ENCODE measurements at places on chromosomes 16 and 17. TPM values are rescaled to one million over a fixed set of nuclear protein-coding genes. Genes with fewer than 3 reads are reported as not detected.

SLC16A13 gene
- total RNA-seq, result 0.10 TPM

HYDIN gene
- 29.6 TPM for total RNA-seq

GRCh38 chr17:19017401-19017800, 12.8 kb upstream of the FAM83G start:
- no peak for DNase-seq

- DNase-seq, result no peak
Measured at GRCh38 chr16:2895813-2896212, 12.8 kb downstream of the FLYWCH2 start.

DNA sequence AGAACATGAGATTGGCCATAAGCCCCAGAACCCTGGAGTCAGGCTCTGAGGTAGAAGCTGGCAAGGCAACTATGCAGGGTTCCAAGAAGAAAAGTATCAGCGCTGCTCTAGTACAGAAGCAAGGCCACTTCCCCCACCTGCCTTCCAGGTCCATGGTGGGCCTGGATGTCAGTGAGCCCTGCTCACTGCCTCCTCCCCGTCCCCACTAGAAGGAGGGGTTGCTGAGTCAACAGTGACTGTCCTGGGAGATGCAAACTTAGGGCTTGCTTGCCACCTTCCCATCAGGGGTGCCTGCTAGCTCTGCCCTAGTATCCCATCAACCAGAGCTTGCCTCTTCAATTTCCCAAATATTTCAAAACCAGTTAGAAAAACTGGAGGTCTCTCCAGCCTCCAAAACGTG, 29.6 kb upstream of the SREBF1 start:
- no peak for DNase-seq

GRCh38 chr17:28043296-28043695, 819 bp downstream of the NLK start:
- DNase-seq, result no peak

DNA sequence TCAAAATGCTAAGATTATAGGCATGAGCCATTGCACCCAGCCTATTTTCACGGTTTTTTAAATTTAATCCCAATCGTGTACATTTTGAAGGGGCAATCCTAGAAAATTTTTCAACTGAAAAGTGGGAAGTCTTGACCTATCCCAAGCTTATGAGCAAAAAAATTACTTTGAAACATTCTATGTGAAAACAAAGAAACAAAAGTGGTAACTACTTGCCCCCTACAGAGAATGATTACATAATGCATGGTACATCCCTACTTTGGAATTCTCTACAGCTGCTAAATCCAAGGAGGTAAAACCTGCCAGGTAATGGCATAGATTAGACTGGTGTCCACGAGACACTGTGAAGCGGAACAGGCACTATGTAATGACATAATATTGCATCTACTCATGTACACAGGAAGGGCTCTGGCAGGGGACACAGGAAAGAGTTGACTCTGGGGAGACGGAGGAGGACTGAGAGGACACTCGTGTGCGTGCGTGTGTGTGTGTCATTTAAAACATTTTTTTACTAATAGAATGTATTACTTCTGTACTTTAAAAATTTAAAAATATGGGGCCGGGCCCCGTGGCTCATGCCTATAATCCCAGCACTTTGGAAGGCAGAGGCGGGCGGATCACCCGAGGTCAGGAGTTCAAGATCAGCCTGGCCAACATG, 15.7 kb downstream of the ASGR2 start:
- DNase-seq, result no peak

DNA sequence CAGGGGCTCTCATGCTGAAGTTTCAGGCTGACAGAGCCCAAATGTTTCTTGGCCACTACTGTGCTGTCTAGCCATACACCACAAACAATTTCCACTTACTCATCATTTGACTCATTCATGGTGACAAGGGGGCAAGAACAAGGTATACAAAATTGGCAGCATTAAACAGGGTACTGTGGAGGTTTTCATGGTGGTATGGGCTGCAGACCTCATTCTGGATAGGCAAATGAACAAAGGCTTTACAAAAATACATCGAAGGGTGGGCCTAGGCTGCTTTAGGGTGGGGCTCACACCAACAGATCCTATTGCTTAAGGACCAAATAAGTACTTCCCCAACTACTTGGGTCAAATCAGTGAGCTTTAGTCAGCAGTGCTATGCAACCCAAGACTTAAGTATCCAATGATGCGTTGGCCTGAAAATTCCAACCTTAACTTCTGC, 53.0 kb downstream of the N4BP1 start:
- no peak for DNase-seq

DNA sequence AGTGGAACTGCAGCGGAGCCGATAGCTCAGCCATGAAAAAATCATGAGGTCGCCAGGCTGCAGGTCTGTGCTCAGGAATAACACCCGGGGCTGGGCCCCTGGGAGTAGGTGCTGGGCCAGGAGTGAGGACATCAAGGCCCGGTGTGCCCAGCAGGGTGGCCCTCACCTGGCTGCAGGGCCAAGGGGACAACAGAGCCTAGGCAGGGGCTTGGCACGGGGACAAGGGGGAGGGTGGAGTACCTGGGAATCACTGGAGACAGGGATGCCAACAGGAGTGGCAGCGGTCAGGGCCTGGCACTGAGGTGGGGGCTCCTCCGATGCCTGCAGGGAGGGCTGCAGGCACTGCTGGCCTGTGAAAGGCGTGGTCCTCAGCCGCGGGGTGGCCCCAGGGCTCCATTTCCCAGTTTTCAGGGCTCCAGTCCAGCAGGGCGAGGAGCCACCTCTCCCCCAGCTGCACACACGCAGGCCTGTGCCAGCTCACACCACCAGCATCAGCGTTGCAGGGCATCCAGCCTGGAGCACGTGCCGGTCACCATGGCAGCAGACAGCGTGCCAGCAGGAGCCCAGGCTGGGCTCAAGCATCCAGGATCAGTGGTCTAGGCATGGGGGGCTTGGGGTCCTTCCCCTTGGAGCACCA, 4.7 kb upstream of the FSCN2 start:
- DNase-seq, result no peak

DNA sequence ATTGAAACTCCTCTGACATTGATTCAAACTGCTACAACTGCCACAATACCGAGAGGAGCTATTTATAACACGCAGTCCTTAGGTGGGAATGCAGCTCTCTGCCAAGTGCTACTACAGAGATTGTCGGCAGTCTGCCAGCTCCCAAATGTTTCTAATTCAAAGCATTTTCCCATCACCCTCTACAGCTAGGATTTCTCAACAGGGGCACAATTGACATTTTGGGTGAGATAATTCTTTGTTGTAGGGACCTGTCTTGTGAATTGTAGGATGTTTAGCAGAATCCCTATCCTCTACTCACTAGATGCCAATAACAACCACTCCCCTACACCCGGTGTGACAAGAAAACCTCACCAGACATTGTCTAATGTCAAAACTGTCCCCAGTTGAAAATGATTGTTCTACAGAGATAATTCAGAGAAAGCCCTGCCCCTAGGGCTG, 7.8 kb upstream of the N4BP1 start:
- peak; percentile 92 for DNase-seq

Measured in spinal cord (tissue), 10 donors.